ENCODE measurements at places on chromosomes 6 and 20.

GRCh38 chr6:108082539-108082938 is 8.0 kb upstream of the OSTM1 start:
- no peak for DNase-seq

GRCh38 chr6:71724456-71725125 is 161.8 kb upstream of the RIMS1 start:
- no peak for DNase-seq

DNA sequence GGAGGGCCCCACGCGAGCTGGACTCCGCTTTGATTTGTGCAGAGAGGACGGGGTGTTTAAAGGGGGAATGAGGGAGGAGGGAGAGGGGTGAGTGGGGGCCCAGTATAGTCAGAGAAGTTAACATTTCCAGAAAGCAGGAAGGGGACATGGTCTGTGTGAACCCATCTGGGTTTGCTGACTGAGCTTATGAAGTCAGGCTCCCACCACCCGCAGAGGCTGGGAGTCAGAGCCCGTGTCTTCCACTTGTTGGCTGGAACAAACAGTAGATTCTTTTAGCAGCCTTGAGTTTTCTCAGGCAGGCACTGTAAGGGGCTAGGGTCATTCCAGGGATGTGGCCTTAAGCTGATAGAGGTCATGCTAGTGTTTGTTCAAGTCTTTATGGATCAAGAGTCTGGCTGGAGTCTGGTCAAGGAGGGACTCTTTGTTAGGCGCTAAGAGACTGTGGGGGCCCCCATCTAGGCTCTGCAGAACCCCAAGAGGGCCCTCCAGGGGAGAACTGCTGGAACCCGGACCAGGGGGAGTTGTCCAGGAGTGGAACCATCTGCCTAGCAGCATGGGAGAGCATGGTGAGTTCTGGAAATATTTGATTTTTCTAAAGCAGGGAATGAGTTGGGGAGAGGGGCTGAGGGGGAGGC is 31.1 kb upstream of the FOXQ1 start:
- no peak for DNase-seq

DNA sequence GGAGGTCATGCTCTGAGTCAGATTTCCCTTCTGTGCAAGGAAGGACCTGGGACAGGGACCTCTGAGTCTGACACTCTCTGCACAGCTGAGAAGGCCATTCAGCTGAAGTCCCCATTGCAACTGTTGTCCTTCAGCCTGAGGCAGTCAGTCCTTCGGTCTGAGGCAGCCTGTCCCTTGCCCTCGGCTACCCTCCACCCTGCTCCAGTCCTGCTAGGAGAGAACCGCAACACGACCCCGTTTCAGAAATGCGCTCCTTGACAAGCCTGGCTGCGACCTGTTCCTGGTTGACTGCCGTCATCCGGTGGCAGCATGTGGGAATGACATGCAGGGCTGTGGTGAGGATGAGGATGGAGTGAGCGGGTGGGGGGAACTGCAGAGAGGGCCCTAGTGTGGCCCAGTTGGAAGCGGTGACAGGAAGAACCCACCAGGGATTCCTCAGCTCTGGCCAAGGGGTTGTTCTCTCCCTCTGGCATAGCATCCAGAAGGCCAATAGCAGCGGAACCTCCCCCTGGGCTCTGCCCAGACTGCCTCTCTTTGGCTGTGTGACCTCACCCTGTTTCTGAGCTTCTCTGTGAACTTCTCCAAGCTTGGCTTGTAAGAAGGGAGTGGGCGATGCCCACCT is 40.3 kb upstream of the ANGPT4 start:
- peak; percentile 75 for DNase-seq

DNA sequence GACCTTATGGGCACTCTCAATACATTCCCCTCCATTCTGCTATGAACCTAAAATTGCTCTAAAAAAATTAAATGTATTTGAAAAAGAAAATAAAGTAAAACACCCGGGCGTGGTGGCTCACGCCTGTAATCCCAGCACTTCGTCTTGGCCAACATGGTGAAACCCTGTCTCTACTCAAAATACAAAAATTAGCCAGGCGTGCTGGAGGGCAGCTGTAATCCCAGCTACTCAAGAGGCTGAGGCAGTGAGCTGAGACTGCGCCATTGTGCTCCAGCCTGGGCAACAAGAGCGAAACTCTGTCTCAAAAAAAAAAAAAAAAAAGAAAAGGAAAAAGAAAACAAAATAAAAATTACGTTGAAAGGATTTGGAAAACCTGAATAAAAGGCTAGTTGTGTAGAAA is 60.5 kb downstream of the CD164 start:
- DNase-seq, result no peak

DNA sequence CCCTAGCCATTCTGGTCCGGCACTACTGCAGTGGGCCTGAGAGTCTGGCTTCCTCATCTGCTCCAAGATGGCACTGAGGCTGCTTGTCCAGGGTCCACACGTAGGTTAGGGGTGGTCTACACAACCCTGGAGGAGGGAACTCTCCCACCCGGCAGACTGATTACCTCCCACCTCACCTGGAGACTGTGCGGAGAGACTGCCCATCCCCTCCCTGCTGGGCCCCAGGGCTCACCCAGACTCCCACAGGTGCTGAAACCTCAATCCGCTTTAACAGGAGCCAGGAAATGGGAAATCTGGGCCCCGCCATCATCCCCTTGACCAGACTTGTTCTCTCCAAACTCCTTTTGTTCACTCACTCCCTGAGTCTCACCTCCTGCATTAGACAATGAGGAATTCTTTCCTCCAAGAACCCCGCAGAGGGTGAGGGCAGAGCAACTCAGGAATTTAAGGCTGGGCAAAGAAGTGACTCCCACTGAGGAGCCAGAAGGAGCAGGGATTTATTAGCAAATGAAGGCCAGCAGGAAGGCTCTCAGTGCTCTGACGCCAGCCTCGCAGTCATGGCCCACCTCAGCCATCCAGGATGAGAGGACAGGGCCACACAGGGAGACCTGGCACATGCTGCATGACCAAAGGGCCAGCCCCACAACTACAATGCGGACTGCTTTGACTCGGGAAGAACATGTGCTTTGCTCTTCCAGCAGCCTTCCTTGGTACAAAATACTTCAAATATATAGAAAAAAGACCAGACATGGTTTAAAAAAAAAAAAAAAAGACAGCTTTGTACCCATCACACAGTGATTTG is 53.0 kb downstream of the CDK5RAP1 start:
- no peak for DNase-seq

DNA sequence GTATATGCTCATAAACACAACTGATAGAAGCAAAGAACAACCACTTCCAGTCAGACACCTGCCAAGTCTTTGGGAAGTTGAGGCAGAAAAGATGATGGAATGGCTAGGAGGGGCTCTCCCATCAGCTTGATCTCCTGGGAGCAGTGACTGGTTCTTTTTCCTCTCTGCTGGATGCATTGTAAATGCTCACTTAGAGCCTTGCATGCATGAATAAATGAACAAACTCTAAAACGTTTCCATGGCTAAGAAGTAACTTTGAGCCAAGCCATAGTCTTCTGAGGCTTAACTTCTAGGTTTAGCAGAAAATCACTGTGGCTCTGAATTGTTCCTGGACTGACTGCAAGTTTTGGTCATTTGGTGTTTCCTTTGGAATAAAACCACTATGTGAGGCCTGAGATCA is 166.4 kb upstream of the CITED2 start:
- DNase-seq, result no peak

DNA sequence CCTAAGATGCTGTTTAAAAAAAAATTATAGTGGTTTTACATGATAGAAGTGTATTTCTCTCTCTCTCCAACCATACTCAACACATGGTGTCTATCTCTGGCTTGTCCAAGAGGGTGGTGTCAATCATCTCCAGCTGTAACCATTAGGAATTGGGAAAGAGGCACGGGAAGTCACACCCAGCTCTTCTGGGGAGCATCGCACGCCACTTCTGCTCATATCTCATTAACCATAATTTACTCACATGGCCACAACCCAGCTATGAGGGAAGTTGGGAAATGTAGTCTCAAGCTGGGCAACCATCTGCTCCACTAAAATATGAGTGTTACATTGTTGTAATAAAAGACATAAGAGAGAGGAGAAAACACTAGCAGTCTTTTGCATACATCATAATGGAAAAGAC is 30.4 kb upstream of the TSHZ2 start:
- no peak for DNase-seq

GRCh38 chr6:27234576-27234975 is 12.9 kb upstream of the PRSS16 start:
- DNase-seq, result no peak

DNA sequence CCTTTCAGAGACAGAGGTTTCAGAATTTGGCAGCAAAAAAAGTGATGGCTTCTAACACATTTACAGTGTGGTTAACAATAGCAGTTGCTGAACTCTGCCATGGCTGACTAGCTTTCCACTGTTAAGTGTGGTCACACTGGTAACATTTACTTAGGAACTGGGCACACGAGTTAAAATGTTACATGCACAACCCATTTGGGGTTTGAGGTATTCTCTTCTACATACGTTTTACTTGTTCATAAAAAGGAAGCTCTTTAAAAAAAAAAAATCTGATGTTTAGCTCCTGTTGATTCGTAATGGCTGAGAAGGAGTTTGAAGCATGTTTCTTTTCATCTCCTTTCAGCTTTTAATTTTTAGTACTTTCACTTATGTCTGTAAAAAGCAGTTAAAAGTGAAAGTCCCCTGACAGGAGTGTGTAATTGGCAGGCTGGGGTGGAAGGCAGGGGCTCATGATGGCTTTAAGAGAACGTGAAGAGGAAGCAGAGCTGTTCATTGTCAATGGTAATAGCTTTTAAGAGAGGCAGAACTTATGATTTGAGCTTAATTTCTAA is 245.9 kb downstream of the FARS2 start:
- no peak for DNase-seq

DNA sequence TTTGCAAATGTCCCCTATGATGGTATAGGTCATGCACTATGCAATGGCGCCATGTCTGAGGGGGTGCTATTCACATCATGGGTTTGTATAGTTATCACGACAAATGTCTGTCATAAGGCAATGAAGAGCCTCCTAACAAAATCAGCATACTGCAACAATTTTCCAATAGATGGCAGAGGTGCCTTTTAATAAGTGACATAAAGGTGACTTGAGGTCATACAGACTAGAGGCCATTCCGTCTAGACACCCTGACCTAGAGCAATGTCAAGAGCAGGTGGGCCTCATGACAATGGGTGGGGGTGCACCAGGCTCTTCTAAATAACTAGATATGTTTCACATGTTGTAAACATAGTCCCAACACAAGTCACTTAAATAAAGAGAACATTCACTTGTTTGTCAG is 107.7 kb downstream of the KIF6 start:
- DNase-seq, result no peak

DNA sequence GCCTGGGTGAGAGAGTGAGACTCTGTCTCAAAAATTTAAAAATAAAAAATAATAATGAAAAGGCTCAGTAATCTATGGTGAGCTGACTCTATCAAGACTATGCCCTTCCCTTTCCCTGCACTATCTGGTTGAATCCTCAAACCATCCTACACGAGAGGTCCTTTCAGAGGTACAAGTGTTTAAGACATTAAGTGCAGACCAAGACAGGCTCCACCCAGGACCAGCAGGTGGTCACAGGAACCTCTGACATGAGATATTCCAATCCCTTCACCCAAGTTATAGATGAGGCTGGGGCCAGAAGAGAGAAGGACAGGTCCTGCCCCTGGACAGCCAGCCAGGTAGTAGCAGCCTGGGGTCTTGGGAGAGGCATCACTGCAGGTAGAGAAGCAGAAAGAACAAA is 182.6 kb downstream of the NFATC2 start:
- DNase-seq, result no peak

DNA sequence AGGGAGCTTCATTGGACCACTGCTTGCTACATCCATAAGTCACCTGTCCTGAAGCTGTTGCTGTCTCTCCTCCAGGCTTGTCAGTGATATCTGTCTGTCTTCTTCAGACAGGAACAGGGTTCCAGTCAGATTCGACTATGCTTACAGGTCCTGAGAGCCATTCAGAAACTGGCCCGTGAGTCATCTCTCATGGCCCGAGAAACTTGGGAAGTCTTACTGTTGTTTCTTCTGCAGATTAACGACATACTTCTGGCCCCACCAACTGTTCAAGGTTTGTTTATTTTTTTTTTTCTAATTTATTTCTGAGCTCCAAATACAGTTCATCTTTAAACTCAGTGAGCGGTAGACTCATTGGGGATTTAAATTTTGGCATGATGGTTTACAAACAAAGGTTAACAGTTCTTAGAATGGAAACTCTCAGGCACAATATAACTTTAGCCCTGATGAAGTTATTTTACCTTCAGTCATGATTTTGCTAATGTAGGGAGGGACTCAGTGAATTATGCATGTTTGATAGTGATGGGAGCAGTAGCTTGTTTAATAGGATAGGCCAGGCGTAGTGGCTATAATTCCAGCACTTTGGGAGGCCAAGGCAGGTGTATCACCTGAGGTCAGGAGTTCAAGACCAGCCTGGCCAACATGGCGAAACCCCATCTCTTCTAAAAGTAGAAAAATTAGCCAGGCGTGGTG is 24.7 kb downstream of the RALGAPB start:
- DNase-seq, result no peak

DNA sequence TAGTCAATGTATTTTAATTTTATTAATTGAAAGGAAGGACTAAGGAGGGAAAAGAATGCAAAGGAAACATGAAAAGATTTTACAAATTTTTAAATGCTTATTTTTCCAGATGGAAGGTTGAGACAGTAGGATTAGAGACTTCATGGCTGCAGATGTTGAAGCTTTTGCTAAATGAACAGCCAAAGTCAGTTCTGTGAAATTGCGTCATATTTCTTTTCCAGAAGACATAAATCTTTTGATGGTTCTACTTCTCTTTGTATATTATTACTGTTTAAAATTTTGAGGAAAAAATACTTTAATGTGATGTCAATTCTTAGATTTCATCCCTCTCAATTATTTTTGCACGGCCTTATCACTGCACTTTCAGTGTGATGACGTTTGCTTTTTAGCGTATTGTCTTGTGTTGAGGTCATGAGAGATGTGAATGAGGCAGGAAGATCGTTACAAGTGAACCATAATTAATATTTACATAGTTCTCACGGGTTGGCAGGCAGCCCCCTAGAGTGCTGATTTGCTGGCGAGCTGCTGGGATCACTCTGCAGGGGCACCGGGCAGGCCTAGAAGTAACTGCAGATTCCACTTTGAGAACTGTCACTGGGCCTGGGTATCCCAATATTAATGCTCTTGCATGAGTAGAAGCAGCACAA is 158.1 kb downstream of the TBXT start:
- no peak for DNase-seq

- DNase-seq, result no peak
These were observed 44.2 kb upstream of the ESR1 start for GRCh38 chr6:151763303-151763702.

- no peak for DNase-seq
These were observed 2.2 kb downstream of the SMLR1 start for GRCh38 chr6:130829333-130829910.

GRCh38 chr6:43420012-43420709 is 7.2 kb upstream of the ABCC10 start:
- no peak for DNase-seq

GRCh38 chr6:35185302-35185681 is 28.5 kb upstream of the SCUBE3 start:
- no peak for DNase-seq

GRCh38 chr6:45981046-45981445 is 34.6 kb downstream of the CLIC5 start:
- no peak for DNase-seq

GRCh38 chr20:21208999-21209398 is 83.1 kb downstream of the KIZ start:
- no peak for DNase-seq

Measured in activated CD4-positive, alpha-beta T cell treated with anti-CD3 and anti-CD28 coated beads, Interleukin-2, Interleukin-4, amounts not matched to agents 100 ng/mL and 50 ng/mL, durations not matched to agents 16 hours and 8 hours (primary cell).